ENCODE measurements at places on chromosomes 5 and 9. TPM values are rescaled to one million over a fixed set of nuclear protein-coding genes. Genes with fewer than 3 reads are reported as not detected.

Gene C5orf52
- not detected for total RNA-seq

Gene OBP2B
- not detected for total RNA-seq

Gene ZNF300
- total RNA-seq: 3.6 TPM

Gene NR5A1
- total RNA-seq: not detected

Gene FOCAD
- total RNA-seq: 29.6 TPM

Gene ISOC1
- 48.1 TPM for total RNA-seq

Gene CACNA1B
- 0.13 TPM for total RNA-seq

Gene IFNA13
- not detected for total RNA-seq

Gene ADRB2
- 0.65 TPM for total RNA-seq

Gene EPB41L4A
- total RNA-seq: 1.6 TPM

Gene IL3
- not detected for total RNA-seq

Gene SPOUT1
- total RNA-seq: 11.1 TPM

Gene FBXL17
- 8.7 TPM for total RNA-seq

Gene BTNL3
- total RNA-seq: not detected

Gene GMCL2
- total RNA-seq: not detected

Gene CARD9
- 4.7 TPM for total RNA-seq

Gene FBN2
- 95.8 TPM for total RNA-seq

Gene SLC36A3
- not detected for total RNA-seq

Gene CDC20B
- total RNA-seq: under 0.01 TPM

Gene OR1L6
- not detected for total RNA-seq

Gene FBP2
- total RNA-seq: not detected

Gene SPATA31C2
- total RNA-seq: not detected

Gene PDCD1LG2
- 4.7 TPM for total RNA-seq

Gene NFIB
- total RNA-seq: 25.9 TPM

Gene DMGDH
- total RNA-seq: 1.2 TPM

Gene MEGF10
- 6.3 TPM for total RNA-seq

Gene CDH9
- total RNA-seq: 0.13 TPM

Gene PGM5
- total RNA-seq: 0.39 TPM

Gene SLC38A9
- 17.3 TPM for total RNA-seq

Gene PDZD2
- total RNA-seq: 0.16 TPM

Gene FOXD4L5
- total RNA-seq: not detected

Gene SOHLH1
- not detected for total RNA-seq

Gene LRRC70
- 0.24 TPM for total RNA-seq

Gene MUSK
- total RNA-seq: 0.40 TPM

Gene CYLC2
- not detected for total RNA-seq

Gene OR1J2
- total RNA-seq: not detected

Gene SLC27A6
- total RNA-seq: 1.6 TPM

Gene PDGFRB
- total RNA-seq: 136 TPM

Gene GRIA1
- 0.65 TPM for total RNA-seq

Gene MARCOL
- total RNA-seq: not detected

Gene MSANTD3
- total RNA-seq: 58.1 TPM

Gene PCDHB15
- 0.48 TPM for total RNA-seq

Gene IL11RA
- total RNA-seq: 10.2 TPM

Gene GPR151
- not detected for total RNA-seq

Gene CDH12
- 2.0 TPM for total RNA-seq

Gene ZNF354C
- 8.4 TPM for total RNA-seq

Gene OTULINL
- total RNA-seq: 4.8 TPM

Gene TAF11L7
- total RNA-seq: not detected

Gene GLRA1
- total RNA-seq: not detected

Gene ADAMTS13
- total RNA-seq: 4.0 TPM

Gene SLC6A7
- total RNA-seq: not detected

Gene QRFP
- total RNA-seq: not detected

Gene SLC25A2
- not detected for total RNA-seq

Gene GFI1B
- total RNA-seq: not detected
